KBM-7 (cell line): ENCODE measurements at places on chromosomes 3 and 15.
A peak's percentile ranks its signal among the peaks of the same experiment; 100 is the strongest.

DNA sequence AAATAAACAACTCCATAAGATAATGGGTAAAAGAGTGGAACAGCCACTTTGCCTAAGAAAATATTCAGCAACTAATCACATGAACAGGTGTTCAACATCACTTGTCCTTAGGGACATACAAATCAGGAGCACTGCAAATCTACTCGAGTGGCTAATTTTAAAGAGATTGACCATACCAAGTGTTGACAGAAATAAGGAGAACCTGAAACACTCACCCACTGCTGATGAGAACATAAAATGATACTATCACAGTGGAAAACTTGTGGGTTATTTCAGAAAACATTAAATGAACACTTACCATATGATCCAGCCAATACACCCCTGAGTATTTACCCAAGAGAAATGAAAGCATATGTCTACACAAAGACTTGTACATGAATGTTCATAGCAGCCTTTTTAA, 70.5 kb downstream of the GABRB3 start:
- no peak for DNase-seq

GRCh38 chr3:31522152-31522551, 10.6 kb upstream of the STT3B start:
- DNase-seq, result peak; percentile 89

GRCh38 chr15:59904450-59905135, 99.5 kb upstream of the FOXB1 start:
- DNase-seq, result no peak

GRCh38 chr3:108090701-108091497, at the start of gene CD47:
Gene CD47 (minus strand): TSS chr3:108091031. CDS start chr3:108090908, 123 bp downstream.
- DNase-seq, result peak; percentile 88

DNA sequence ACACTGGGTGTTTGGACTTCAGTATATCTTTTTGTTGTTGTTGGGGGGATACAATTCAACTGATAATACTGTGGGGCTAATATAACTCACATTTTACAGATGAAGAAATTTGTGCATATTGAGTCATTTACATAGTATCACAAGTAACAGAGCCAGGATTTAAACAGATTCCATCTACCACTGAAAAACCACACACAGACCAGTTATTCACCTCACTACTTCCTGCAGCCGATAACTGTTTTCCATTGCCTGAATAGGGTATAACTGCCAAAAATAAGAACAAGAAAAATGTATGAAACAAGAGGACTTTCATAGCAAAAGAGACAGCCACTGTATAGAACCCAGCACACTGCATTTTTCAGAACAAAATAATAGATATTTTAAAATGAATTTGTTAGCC, 215.8 kb upstream of the CNTN6 start:
- DNase-seq, result no peak

DNA sequence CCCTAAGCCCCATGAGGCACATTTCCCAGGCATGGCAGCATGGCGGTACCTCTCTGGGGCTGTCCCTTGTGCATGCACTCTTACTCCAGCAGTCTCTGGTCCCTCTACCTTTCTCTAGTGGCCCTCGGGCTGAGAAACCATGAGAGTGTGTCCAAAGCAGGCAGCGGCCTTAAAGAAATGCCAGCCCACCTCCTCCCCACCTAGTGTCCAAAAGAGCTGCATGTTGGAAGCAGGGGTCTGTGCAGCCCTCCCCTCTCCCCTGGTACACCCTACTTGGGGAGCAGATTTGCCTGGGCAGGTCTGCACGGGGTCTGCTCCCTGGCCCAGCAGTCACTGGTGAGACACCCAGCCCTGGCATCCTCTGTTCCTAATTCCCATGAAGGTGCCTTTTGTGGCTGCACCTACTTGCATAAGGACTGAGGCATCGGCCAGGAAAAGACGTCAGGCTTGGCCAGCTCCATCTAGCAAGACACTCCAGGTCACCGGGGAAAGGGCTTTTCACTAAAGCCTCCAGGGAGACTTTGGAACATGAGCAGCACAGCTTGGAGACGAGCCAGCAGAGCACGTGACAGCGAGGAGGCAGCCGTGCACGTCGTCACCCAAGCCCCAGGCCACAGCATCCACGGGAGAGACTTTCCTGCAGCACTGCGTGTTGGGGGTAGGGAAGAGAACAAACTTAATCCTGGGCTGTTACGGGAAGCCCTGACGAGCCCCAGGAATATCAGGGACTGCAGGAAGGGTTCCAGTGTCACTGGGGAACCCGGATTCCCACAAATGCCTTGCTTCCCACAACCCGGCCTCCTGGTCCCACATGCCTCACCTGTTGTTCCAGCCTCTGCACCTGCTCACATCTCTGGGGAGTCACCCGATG, 38.8 kb downstream of the TM2D3 start:
- no peak for DNase-seq

- DNase-seq, result no peak
Measured at GRCh38 chr3:103393395-103394186, 958.8 kb downstream of the ZPLD1 start.

GRCh38 chr3:157819270-157820156, 286.7 kb downstream of the SHOX2 start:
- no peak for DNase-seq

DNA sequence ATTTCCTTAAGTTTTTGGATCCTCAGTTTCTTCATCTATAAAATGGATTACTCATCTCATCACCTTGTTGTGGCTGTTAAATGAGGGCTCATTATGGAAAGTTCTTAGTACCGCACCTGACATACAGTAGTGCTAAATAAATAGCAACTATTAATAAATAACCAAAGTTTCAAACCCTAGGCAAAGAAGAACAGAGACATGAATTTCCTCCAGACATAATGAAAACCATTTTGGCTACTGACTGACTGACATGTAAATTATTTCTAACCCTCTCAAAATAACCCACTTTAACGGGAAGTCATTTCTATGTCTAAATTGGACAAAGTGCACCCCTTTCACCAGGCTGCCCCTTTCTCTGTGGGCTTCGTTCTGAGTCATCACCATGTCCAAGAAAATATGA, 17.4 kb upstream of the KLHL6 start:
- no peak for DNase-seq

DNA sequence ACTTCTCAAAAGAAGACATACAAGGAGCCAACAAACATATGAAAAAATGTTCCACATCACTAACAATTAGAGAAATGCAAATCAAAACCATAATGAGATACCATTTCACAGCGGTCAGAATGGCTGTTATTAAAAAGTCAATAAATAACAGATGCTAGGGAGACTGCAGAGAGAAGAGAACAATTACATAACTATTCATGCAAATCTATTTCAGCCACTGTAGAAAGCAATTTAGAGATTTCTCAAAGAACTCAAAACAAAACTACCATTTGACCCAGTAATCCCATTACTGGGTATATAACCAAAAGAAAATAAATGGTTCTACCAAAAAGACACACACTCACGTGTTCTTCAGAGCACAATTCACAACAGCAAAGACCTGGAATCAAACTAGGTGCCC, 116.3 kb downstream of the VPS13C start:
- DNase-seq, result no peak

DNA sequence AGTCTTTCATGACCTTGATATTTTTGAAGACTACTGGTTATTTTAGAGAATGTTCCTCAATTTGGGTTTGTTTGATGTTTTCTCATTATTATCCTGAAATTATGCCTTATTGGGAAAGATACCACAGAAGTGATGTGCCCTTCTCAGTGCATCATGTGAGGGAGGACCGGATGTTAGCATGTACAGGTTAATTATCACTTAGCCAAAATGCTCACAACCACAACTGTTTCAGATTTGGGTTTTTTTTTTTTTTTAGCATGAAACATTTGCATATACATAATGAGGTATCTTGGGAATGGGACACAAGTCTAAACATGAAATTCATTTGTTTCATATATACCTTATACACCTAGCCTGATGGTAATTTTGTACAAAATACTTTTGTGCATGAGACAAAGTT, 59.8 kb downstream of the PIK3R4 start:
- DNase-seq, result no peak

- DNase-seq, result no peak
Measured at GRCh38 chr3:196142202-196142956, 60.5 kb upstream of the TFRC start.

DNA sequence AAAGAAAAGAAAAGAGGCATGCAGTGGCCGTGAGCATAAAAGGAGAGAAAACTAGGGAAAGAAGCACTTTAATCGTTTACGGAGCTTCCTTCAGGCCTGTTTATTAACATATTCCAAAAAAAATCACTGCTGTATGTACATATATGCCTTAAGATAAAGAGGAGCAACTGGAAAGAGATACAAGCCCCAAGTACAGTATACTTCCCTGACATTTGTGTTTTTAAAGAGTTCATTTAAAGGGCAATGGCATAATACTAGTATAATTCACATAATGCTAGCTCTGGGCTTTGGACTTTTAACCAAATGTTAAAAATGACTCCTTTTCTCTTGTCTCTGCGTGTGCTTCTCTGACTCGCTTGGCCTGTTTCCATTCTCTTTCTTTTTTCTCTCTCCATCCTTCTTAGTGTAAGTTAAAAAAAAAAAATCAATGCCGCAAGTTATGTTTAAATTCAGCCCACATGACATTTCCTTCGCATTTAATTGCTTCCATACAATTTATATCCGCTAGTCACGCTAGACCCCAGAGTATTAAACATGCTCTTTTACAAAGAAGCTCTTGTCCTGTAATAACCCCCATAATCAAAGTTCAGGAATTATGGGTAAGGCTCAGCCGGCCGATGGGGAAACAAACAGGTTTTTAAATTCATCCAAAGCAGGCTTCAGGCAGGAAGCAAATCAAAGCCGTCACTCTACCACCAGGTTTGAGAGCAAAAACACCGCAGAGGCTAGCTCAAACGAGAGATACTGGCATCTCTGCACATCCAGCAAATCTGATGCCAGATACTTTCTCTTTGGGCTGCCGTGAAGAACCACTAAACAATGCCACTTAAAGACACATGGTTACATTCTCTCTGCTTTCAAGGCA, 19.4 kb downstream of the WWTR1 start:
- DNase-seq, result no peak

DNA sequence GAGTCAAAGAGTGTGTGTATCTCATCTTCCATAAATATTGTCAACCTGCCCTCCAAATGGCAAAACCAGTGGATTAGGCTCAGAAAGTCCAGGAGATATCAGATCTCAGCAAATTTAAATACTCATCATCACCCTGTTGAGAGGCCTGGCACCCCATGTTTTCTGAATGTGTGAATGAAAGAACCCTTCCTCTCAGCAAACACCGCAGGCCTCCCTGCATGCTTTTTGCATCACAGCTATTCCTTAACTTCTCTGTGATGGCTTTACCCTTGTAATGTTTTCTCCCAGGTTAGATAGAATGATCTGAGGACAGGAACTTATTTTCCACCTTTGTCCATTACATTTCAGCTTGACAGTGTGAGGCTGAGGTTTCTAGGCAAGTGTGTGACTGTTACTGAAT, 43.6 kb upstream of the NMNAT3 start:
- no peak for DNase-seq

DNA sequence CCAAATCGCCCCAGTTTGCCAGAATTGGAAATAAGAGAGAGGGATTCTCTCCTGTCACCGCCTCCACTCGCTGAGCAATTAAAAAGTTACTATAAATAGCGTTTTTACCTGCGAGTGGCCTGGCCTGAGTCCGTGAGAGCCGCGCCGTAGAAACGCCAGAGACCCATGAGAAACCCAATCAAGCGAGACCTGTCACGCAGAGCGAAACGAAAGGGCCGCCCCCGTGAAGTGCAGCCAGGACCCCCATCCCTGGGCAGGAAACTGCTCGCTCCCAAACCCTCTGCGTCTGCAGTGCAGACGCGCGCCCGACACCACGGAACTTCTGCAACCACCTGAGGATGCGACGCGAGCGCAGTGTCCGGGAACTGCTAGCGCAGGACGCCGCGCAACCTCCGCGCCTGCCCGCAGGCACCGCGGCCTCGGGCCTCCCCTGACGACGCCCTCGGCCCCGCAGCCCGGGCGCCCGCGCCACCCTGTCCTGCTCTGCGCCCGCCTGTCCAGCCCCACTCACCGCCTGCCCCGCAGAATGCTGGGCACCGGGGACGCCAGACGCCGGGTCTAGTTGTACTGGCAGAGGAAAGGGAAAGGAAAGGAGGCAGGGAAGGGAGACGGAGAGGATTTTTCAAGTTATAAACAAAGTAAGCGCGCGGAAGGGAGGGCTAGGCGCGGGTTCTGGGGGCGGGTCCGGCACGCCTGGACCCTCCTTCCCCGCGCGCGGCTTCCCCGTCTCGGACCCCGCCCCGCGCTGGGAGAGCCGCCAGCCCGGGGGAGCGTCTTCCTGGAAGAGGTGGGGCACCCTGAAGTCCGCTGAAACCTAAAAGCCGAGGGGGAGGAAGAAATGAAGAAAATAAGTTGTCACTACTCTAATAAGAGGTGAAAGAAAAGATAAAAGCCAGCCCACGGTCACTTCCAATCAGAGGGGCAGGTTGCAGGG, at the start of gene PLSCR4:
PLSCR4 (minus strand) TSS at position 657 of the 934 bp plus-strand sequence. CDS start 29,034 bp downstream, outside the sequence.
- peak; percentile 21 for DNase-seq

GRCh38 chr3:117217760-117218316, 508.3 kb downstream of the TUSC7 start:
- no peak for DNase-seq

DNA sequence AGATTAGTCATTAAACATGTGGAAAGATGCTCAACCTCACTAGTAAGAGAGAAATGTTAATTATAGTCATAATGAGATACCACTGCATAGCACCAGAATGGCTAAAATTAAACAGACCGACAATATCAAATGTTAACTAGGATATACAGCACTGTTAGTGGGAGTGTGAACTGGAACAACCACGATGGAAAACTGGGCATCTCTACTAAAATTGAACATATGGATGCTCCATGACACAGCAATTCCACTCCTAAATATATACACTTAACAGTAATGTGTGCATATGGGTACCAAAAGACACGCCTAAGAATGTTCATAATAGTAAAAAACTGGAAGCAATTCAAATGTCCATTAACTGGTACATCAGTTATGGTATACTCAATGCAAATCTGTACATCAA, 41.5 kb downstream of the CRTAP start:
- no peak for DNase-seq

GRCh38 chr3:37418357-37418756, 244.0 kb upstream of the LRRFIP2 start:
- no peak for DNase-seq

GRCh38 chr3:113574213-113574612, 41.9 kb downstream of the SIDT1 start:
- DNase-seq, result no peak

- DNase-seq, result no peak
Measured at GRCh38 chr3:139107424-139108252, 62.9 kb upstream of the PRR23C start.

GRCh38 chr3:40247714-40248454, 61.6 kb upstream of the EIF1B start:
- no peak for DNase-seq

DNA sequence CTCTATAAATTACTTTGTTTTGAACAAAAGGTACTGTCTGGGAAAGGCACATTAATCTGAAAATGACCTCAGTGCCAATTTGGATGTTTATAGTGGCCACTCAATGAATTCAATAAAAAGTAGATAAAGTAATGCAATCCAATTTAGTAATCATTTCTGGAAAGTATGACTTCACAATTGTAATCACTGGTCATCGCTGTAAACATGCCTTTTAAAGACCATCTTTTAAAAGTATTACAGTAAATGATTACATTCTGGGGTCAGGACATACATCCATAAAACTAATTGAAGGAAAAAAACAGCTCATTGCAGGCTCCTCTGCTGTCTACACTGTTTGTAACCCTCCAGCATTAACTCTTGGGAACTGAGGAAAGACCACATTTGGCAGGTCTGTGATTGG, 43.2 kb downstream of the HRH1 start:
- DNase-seq, result no peak
